Naive thymus-derived CD4-positive, alpha-beta T cell (primary cell): ENCODE measurements at places on chromosomes 3 and 15. TPM values are rescaled to one million over a fixed set of nuclear protein-coding genes. Genes with fewer than 3 reads are reported as not detected.

The IFT57 gene
- total RNA-seq = 18.0 and 18.6 TPM in 2 replicates

The LRRC31 gene
- 0.13 TPM in 1 of 2 replicates, not detected in the other for total RNA-seq

The BLM gene
- total RNA-seq = 7.3 TPM

The SLC27A2 gene
- total RNA-seq = 0.43 TPM

The VGLL3 gene
- 0.03 TPM for total RNA-seq

The MYO5A gene
- 20.8 TPM for total RNA-seq

The PROK2 gene
- total RNA-seq = not detected

The SKOR1 gene
- 2.4 TPM for total RNA-seq

The CCDC54 gene
- not detected for total RNA-seq

The LCTL gene
- total RNA-seq = not detected in 2 replicates

The CAPN3 gene
- 6.5 and 7.2 TPM in 2 replicates for total RNA-seq

The NLGN1 gene
- total RNA-seq = not detected

The MUSTN1 gene
- 3.0 TPM for total RNA-seq

The TBC1D2B gene
- 105 TPM for total RNA-seq

The CD200 gene
- 8.8 and 9.1 TPM in 2 replicates for total RNA-seq

The TTLL13 gene
- 0.40 TPM for total RNA-seq

The FGF12 gene
- total RNA-seq = not detected

The ISL2 gene
- 0.27 TPM for total RNA-seq

The POTEB gene
- total RNA-seq = not detected in 2 replicates

The ATP13A5 gene
- not detected for total RNA-seq

The STRA6 gene
- not detected for total RNA-seq

The CNTN4 gene
- not detected for total RNA-seq

The IP6K2 gene
- 85.9 TPM for total RNA-seq
